ENCODE measurements at places on chromosomes 7 and 10.

- no peak overlapping the region for H3K27ac ChIP-seq
- DNase-seq, result no peak
- no peak overlapping the region for H3K4me3 ChIP-seq
Observed at GRCh38 chr10:123988694-123989093, 97.1 kb upstream of the CPXM2 start.

- H3K4me1 ChIP-seq, result no peaks in the 10 kb centered on the region
- DNase-seq, result no peak
- no peak overlapping the region for H3K4me3 ChIP-seq
- no peaks in the 10 kb centered on the region for H3K36me3 ChIP-seq
Observed at GRCh38 chr7:116367171-116367813, 132.2 kb upstream of the CAV2 start.

- H3K36me3 ChIP-seq, result no peaks in the 10 kb centered on the region
- no peak for DNase-seq
- H3K4me1 ChIP-seq, result peaks cover 10% of the 10 kb centered on the region
- peaks cover 18% of the 10 kb centered on the region for H3K27me3 ChIP-seq
Observed at GRCh38 chr7:104862719-104863118, 151.3 kb upstream of the KMT2E start.

DNA sequence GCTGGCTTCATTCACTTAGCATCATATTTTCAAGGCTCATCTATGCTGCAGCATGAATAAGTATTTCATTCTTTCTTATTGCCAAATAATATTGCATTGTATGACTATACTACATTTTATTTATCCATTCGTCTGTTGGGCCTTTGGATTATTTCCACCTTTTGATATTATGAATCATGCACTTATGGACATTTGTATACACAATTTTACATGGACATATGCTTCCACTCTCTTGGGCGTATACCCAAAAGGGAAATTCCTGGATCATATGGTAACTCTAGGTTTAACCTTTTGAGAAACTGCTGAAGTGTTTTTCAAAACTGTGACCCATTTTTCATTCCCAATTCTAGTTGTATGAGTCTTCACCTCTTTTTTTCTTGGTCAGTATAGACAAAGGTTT is 80.3 kb upstream of the GNAI1 start:
- H3K27me3 ChIP-seq, result peaks cover 2% of the 10 kb centered on the region
- no peak overlapping the region for H3K4me3 ChIP-seq
- H3K36me3 ChIP-seq, result no peaks in the 10 kb centered on the region
- H3K4me1 ChIP-seq, result no peaks in the 10 kb centered on the region
- no peak overlapping the region for H3K27ac ChIP-seq

DNA sequence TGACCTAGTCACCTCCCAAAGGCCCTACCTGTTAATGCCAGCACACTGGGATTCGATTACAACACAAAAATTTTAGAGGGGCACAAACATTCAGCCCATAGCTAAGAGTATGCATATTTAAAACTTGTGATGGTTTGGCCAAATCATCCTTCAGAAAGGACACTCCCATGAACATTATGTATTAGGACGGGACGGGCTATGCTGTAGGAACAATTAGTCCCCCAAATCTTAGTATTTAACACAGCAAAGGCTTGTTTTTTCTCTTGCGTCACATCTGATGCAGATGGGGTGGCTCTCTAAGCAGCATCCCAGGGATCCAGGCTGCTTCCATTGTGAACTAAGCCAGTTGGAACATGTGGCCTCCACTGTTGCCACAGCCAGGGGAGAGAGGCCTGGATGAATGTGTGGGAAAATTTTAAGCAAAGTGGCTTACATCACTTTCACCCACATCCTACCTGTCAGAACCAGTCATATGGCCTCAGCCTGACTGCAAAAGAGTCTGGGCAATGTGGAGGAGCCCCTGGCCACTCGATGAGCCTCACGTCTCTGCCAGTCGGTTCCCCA is 26.6 kb downstream of the CHST3 start:
- peaks cover 2% of the 10 kb centered on the region for H3K27me3 ChIP-seq
- no peaks in the 10 kb centered on the region for H3K36me3 ChIP-seq
- H3K4me1 ChIP-seq, result peaks cover under 1% of the 10 kb centered on the region

GRCh38 chr7:98294798-98295382 is 13.4 kb downstream of the BRI3 start:
- peak; percentile 43 for DNase-seq
- H3K27me3 ChIP-seq, result no peaks in the 10 kb centered on the region
- H3K4me3 ChIP-seq, result no peak overlapping the region
- H3K36me3 ChIP-seq, result no peaks in the 10 kb centered on the region

- H3K4me3 ChIP-seq, result peak overlapping the region; percentile 80
- peak; percentile 51 for DNase-seq
- H3K27me3 ChIP-seq, result no peaks in the 10 kb centered on the region
Observed at GRCh38 chr7:66099551-66100407, 14.9 kb upstream of the CRCP start.

GRCh38 chr7:110621289-110621688 is 469.6 kb upstream of the LRRN3 start:
- no peak overlapping the region for H3K4me3 ChIP-seq
- no peak overlapping the region for H3K27ac ChIP-seq
- no peak for DNase-seq
- no peaks in the 10 kb centered on the region for H3K4me1 ChIP-seq
- peaks cover 12% of the 10 kb centered on the region for H3K27me3 ChIP-seq
- H3K36me3 ChIP-seq, result no peaks in the 10 kb centered on the region

- no peaks in the 10 kb centered on the region for H3K27me3 ChIP-seq
- peak overlapping the region; percentile 14 for H3K4me3 ChIP-seq
- no peak for DNase-seq
- peak overlapping the region; percentile 86 for H3K27ac ChIP-seq
Observed at GRCh38 chr10:63683223-63683622, 162.0 kb downstream of the REEP3 start.

DNA sequence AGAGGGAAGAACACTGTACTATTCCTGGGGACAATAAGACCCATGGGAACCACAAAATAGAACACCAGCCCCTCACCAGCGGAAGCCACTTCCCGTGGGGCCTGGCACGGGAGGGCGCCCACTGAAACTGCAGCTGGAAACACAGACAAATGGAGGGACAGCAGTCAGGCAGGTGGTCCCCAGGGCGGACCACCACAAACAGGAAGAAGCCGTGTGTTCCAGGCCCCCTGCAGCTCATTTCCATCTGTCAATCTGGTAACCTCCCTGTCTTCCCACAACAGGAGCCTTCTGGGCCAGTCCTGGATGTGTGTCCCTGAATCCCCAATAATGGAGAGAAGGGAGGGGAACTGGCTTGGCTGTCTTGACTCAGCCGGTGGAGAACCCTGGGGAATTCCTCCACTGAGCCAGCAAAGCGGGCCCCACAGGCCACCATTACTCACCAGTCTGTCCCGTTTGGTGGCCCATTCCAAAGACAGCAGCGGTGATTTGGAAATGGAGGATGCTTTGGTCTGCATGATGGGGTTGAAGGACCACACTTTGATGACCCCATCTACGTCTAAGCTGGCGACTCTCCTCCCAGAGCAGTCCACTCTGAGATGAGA is 16.7 kb downstream of the WDR91 start:
- H3K27me3 ChIP-seq, result no peaks in the 10 kb centered on the region
- no peak overlapping the region for H3K4me3 ChIP-seq
- peaks cover 28% of the 10 kb centered on the region for H3K36me3 ChIP-seq
- no peak for DNase-seq
- H3K4me1 ChIP-seq, result no peaks in the 10 kb centered on the region

DNA sequence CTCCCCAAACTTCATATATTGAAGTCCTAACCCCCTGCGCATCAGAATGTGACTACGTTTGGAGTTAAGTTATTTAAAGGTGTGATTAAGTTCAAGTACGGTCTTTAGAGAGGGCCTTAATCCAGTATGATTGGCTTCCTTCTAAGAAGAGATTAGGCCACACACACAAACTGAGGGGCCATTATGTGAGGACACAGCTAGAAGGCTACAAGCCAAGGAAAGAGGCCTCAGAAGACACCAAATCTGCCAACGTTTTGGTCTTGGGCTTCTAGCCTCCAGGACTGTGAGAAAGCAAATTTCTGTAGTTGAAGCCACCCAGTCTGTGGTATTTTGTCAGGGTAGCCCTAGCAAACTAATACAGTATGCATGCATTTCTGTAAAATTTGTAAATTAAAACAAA is 41.7 kb downstream of the REEP3 start:
- H3K4me1 ChIP-seq, result peaks cover 11% of the 10 kb centered on the region
- H3K27me3 ChIP-seq, result no peaks in the 10 kb centered on the region
- no peak overlapping the region for H3K27ac ChIP-seq
- H3K4me3 ChIP-seq, result no peak overlapping the region

- H3K27me3 ChIP-seq, result no peaks in the 10 kb centered on the region
- H3K27ac ChIP-seq, result no peak overlapping the region
- peaks cover 7% of the 10 kb centered on the region for H3K4me1 ChIP-seq
Observed at GRCh38 chr7:22849172-22849571, 26.5 kb upstream of the TOMM7 start.

GRCh38 chr10:7945469-7946187 is 108.9 kb upstream of the GATA3 start:
- H3K36me3 ChIP-seq, result peaks cover 5% of the 10 kb centered on the region
- H3K27ac ChIP-seq, result no peak overlapping the region
- H3K4me1 ChIP-seq, result peaks cover 11% of the 10 kb centered on the region
- no peak overlapping the region for H3K4me3 ChIP-seq
- H3K27me3 ChIP-seq, result no peaks in the 10 kb centered on the region
- DNase-seq, result no peak

DNA sequence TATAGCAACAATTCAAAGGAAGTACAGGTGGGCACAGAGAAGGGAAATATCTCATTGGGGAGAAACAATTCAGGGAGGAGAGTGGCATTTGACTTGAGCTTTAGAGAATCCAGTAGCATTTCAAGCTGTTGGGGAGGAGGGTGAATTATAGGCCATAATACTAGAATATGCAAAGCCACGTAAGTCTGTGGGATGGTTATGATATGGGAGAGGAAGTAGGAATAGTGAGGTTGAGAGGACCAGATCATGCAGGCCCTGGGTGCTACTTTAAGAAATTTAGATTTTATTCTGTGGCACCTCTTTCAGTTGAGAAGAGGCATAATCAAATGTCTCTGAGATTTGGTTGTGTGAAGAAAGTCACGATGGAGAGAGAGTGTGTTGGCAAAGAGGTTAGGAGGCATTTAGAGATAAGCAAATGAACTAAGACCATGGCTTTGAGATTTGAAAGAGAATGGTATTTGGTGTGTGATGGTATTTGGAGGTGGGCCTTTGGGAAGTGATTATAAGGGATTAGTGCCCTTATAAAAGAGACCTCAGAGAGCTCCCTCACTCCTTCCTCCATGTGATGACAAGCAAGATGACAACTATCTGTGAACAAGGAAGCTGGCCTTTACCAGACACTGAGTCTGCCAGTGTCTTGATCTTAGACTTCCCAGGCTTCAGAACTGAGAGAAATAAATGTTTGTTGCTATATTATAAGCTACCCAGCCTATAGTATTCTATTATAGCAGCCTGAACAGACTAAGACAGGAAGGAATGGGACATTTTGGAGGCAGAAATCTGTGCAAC is 15.1 kb downstream of the ADD3 start:
- no peak overlapping the region for H3K4me3 ChIP-seq
- peaks cover 62% of the 10 kb centered on the region for H3K4me1 ChIP-seq
- H3K36me3 ChIP-seq, result peaks cover 54% of the 10 kb centered on the region

Measured in activated CD4-positive, alpha-beta T cell treated with anti-CD3 and anti-CD28 coated beads, Interleukin-2, amount 10 ng/mL, durations not matched to agents 7 days and 5 days (primary cell).